Stimulated activated CD8-positive, alpha-beta memory T cell treated with anti-CD3 and anti-CD28 coated beads, Interleukin-15, amount 100 ng/mL, for 4 hours (primary cell): ENCODE measurements at places on chromosomes 5 and 9.

DNA sequence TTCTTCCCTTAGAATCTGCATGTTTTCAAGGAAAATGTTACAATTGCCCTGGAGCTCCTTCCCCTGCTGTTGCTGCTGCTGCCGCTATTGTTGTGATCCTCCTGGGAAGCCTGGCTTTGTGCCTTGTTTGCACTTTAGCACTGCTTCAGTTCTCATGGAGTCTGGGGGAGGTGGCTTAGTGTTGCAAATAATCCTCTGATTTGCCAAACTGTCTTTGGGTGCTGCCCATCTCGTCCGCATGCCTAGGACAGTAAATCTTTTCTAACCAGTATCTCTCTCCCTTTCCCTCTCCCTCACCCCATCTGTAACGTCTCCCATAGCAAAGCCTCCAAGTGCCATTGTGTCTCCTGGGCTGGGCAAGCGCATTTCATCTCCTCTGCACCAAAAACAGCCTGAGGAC is 30.3 kb downstream of the FAM240B start:
- no peak for DNase-seq

DNA sequence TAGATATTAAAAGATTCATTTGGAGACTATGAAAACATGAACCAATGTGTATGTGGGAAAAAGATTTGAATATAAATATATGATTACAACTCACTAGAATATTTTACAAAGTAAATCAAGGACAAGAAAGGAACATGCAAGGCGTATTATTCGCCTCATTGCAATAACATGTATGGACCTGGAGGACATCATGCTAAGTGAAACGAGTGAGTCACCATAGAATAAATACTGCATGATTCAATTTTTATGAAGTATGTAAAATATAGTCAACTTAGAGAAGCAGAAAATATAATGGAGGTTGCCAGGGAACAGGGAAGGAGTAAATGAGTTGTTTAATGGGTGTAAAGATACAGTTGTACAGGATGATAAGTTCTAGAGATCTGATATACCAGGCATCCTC is 4.9 kb downstream of the TXNDC8 start:
- no peak for DNase-seq

DNA sequence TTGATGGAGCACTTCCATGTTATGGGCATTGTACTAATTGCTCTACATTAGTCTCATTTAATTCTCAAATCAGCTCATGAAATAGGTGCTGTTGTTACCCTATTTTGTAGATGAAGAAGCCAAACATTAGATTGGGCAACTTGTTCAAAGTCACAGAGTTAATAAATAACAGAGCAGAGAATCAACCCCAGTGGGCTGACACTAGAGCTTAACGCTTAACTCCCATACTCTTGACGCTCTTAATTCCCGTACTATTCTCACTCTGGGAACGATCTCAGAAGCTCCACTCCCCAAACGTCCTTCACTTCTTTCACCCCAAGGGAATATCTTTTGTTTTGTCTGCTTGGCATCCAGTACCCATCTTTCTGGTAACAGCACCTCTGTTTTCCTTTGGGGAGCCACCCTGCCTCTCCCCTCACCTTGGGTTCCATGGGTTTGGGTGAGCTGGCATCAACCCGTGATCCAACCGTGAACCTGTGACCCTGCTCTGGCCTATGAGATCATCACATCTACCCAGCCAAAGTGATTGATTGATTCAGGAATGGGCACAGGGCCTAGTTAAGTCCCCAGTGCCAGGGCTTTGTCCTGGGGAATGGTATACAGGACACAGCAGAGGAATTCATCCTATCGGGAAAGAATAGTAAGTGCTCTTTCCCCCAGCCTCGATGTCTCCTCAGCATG is 169.2 kb downstream of the NR3C1 start:
- no peak for DNase-seq

DNA sequence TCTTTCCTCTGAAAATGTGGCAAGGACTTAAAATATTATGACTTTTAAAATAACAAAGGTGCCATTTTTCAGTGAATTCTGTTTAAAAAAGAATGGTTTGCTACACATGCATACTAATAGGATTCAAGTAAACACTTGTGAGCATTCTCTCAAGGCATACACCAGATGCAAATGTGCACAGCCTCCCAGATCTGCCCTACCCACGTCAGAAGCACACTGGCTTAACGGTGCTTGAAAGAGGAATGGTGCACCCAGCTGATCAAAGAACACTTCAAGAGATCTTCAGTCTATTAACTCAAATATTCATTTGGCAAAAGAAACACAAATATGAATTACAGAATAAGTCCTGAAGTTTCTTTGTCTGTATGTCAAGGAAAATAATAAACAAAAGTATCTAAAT is 15.8 kb downstream of the GABRB2 start:
- DNase-seq = no peak

GRCh38 chr5:5494489-5495402 is 72.3 kb downstream of the ICE1 start:
- DNase-seq = peak; percentile 70

GRCh38 chr5:132427281-132428146 is 58.0 kb downstream of the SLC22A5 start:
- DNase-seq = no peak

DNA sequence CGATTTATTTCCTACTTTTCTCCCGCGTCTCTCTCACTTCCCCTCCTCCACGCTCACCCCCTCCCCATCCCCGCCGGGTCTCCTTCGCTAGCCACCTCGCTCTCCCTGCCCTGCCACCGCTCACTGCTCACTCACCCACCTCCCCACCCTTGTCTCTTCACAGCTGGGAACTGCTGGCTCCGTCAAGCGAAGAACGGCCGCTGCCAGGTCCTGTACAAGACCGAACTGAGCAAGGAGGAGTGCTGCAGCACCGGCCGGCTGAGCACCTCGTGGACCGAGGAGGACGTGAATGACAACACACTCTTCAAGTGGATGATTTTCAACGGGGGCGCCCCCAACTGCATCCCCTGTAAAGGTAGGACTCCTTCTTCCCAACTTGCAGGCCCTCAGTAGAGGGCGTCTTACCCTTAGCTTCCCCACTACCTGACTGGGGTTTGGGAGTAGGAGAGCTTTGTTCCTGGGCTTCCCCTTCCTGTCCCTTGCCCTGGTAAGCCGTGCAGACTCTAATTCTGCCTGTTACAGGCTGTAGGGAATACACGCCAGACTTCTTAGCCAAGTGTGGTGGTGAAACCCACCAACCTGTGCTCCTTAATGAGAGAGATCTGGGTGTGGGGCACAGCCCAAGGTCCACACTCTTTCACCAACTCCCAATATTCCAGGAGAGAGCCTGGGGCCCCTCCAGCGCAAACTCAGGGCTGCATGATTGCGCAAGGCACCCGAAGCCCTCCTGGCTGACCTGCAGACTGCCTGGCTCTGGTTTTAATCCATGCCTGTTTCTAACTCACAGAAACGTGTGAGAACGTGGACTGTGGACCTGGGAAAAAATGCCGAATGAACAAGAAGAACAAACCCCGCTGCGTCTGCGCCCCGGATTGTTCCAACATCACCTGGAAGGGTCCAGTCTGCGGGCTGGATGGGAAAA is 2.5 kb downstream of the FST start:
- no peak for DNase-seq

- no peak for DNase-seq
These were observed 127.8 kb downstream of the GABBR2 start for GRCh38 chr9:98580956-98581355.

- no peak for DNase-seq
These were observed 12.5 kb downstream of the TMEM8B start for GRCh38 chr9:35841645-35841900.

- DNase-seq = no peak
These were observed 7.5 kb upstream of the SLC6A18 start for GRCh38 chr5:1217596-1218206.

DNA sequence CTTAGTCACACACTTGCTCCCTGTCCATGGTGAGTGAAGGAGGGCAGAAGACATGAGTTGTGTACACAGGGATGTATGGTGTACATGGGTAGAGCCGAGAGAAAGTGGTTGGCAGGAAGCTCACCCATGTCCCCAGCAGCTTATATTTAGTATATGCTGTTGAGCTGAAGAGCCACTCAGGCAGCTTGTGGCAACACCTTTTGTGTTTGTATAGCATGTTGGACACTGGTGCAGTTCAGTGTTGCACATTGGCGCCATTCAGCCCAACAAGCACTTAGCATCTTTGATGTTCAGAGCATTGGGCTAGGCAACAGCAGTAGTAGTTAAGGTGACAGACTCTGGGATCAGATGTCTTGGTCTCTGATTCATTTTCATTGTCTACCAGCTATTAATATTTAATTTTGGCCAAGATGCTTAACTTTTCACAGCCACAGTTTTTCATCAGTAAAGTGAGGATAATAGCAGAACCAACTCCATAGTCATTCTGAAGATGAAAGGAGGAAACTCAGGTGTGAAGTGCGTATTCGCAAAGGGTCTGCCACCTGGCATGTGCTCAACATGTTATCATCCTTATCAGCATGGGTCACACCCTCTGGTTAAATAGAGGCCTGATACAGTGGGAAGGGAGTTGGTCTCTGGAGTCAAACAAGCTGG is 184.8 kb downstream of the NR3C1 start:
- DNase-seq = no peak

DNA sequence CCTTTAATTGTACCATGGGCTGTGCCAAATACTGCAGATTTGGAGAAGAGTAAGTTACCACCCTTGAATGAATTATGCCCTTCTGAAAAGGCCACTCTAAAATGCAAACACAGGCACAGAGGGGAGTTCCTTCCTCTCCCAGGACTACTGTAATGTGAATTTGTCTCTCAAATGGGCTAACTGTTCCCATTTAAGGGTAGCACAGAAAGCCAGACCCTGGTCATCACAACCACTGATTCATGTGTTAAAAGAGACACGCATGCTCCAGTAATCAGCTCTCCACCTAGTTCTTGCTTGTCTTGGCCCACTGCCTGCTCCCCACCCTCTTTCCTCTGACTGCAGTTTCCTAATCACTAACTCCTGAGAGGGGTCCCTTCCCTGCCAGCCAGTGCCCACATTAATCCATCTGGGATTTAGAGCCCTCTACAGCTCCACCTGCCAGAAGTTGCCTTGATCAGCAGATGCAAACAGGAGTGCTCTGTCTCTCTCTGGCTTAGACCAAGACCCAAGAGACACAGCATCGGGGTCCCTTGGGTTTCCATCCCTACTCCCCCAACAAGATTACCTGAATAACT is 382.4 kb downstream of the TMEM167A start:
- no peak for DNase-seq

- no peak for DNase-seq
These were observed 21.1 kb upstream of the DMRTA1 start for GRCh38 chr9:22425551-22425950.

- no peak for DNase-seq
These were observed 155.9 kb upstream of the KLF4 start for GRCh38 chr9:107645464-107645833.

- DNase-seq = no peak
These were observed 52.2 kb upstream of the DAB2IP start for GRCh38 chr9:121598965-121599871.

GRCh38 chr9:32738501-32739172 is 44.7 kb upstream of the TMEM215 start:
- DNase-seq = no peak
